Stimulated activated CD4-positive, alpha-beta T cell treated with anti-CD3 and anti-CD28 coated beads, Interleukin-4, amount 100 ng/mL, for 24 hours (primary cell): ENCODE measurements at places on chromosomes 7 and 10.
A peak's percentile ranks its signal among the peaks of the same experiment; 100 is the strongest.

GRCh38 chr10:93440591-93441091 is 41.5 kb downstream of the MYOF start:
- no peak for DNase-seq

- DNase-seq, result peak; percentile 57
These were observed 85.4 kb upstream of the PDGFA start for GRCh38 chr7:604884-605531.

- DNase-seq, result no peak
These were observed 122.5 kb upstream of the EGR2 start for GRCh38 chr10:62938672-62939071.

DNA sequence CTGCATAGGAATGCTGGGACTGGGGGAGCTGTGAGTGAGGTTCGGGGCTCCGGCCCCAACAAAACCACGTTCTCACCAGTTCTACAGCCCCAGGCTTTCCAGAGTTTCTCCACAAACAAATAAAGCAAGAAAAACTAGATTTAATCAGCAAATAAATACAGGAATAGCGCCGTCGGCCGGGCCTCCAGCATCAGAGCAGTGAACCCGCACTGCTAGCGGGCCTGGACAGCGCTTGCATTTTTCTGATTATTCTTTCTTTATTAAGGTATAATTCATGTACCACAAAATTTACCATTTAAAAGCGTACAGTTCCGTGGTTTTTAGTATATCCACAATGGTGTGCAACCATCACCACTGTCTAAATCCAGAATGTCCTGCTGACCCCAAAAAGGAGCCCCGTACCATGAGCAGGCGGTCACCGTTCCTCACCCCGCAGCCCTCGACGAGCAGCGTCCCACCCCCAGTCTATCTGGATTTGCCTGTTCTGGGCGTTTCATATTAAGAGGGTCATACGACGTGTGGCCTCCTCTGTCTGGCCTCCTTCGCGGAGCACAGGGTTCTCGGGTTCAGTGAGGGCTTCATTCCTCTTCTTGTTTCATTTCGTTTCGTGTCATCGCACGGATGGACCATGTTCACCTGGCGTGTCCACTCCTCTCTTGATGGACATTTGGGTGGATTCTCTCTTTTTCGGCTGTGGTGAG is 35.5 kb upstream of the FOXL3 start:
- no peak for DNase-seq

- no peak for DNase-seq
These were observed 22.2 kb downstream of the ZDHHC16 start for GRCh38 chr10:97468162-97468561.

DNA sequence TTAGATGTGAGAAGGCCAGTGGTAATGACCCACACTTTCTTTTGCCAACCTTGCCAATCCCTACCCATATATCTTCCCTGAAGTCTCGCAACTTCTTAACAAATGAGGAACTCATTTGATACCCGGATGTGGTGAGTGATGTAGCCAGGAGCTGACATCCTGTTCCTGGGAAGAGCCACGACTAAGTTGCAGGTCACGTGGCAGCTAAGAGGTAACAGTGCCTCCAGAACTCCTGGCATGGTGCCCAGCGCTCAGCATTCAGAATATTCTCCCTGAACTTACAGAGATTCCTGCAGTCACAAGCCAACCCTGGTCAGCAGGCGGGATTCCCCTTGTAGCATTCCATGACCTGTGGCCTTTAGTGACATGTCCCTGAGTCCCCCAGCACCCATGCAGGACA is 282.5 kb downstream of the GALNT17 start:
- no peak for DNase-seq

GRCh38 chr10:12606461-12606860 is 257.1 kb downstream of the CAMK1D start:
- DNase-seq, result no peak

GRCh38 chr10:104957178-104957841 is 316.2 kb downstream of the SORCS3 start:
- no peak for DNase-seq

DNA sequence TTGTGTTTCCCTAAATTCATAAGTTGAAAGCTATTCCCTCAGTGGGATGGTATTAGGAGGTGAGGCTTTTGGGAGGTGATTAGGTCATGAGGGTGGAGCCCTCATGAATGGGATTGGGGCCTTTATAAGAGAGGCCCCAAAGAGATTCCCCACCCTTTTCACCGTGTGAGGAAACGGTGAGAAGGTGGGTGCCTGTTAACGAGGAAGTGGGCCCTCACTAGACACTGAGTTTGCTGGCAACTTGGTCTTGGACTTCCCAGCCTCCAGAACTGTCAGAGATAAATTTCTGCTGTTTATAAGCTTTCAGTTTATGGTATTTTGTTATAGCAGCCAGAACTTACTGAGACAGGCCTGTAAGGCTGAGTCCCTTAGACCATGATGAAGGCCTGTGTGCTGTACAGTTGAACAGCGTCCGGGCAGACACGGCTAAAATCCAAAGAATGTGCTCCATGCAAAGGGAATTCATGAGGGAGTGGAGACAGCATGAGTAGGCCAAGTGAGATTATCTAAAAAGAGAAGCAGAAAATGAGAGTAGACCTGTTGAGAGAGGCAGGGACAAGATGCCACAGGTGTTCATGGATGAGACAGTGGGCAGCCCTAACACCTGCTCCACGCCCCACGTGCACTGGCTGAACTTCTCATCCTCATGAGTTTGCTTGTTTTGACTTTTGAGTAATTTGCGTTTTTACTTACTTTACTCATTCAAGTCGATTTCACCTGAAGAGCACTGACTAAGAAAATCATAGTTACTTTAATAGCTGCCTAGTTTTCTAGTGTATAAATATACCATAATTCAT is 66.9 kb upstream of the SFMBT2 start:
- DNase-seq, result no peak

GRCh38 chr10:13712837-13713581 is 126.2 kb downstream of the PRPF18 start:
- DNase-seq, result peak; percentile 6

DNA sequence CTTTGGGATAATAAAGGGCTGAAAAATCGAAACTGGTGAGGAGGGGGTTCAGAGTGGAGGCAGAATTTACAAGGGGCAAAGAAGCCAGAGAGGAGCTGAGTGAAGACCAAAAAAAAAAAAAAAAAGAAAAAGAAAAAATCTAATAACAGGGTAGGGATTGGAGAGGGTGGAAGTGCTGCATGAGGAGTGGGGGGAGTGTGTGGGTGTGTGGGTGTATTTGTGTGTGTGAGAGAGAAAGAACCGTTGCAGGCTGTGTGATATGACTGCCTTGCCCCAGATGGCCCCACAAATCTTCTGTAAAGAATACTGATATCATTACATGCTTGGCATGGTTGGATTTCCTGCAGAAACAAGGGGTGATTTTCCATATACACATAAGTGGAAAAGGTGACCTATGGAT is 207.8 kb upstream of the IMMP2L start:
- no peak for DNase-seq

GRCh38 chr7:127578036-127578684 is 7.2 kb downstream of the GCC1 start:
- DNase-seq, result no peak

- DNase-seq, result no peak
These were observed 29.6 kb downstream of the COL13A1 start for GRCh38 chr10:69831231-69831855.

GRCh38 chr7:149882248-149883047 is 8.7 kb downstream of the ATP6V0E2 start:
- DNase-seq, result no peak

DNA sequence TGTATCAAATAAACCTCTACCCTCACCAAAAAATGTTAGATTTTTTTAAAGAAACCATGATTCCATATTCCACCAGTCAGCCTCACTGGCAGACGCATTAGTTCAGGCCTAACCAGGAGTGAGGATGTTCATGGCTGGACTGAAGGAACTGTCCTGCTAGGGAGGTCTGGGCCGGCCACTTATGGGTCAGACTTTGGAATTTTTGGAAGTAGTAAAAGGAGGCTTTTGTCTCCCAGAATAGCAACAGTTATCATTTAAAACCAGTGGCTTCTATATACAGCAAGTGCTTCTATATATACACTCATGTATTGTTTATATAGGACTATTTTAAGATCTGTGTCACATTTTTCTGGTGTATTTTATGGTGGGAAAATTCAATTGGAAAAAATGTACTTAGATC is 120.5 kb downstream of the CNNM2 start:
- DNase-seq, result no peak

DNA sequence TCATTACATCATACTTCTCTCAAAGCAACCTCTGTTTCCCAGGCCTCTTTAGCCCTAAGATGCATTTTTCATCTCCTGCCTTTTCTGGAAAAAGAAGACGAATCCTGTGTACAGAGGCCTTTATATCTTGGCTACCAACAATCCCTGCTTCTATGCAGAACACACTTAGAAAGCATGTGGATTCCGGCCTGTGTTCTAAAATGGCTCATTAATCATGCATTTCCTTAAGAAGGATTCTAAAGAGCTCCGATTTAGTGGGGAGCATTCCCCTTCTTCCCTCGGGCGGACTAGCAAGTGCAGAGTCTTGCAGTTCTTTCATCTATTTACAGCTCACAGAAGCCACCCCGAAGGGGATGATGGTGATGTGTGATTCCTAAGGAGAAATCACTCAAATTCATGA is 1212.9 kb downstream of the TYW1 start:
- no peak for DNase-seq

DNA sequence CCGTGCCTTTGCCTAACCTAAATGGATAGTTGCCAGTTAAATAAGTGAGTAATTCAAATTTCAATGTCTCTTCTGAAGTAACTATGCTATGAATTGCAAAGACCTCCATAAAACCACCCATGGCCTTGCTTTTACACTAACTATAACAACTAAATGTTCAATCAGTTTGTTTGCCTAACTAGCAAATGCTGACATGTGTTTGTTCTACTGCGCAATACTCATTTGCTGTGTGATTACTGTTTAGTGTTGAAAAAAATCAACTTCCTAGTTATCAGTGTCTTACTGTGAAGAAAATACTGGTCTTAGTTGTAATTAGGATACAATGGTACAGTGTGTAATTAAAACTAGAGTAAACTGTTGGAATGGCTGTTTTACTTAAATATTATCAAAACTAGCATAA is 47.3 kb upstream of the GATAD1 start:
- no peak for DNase-seq

DNA sequence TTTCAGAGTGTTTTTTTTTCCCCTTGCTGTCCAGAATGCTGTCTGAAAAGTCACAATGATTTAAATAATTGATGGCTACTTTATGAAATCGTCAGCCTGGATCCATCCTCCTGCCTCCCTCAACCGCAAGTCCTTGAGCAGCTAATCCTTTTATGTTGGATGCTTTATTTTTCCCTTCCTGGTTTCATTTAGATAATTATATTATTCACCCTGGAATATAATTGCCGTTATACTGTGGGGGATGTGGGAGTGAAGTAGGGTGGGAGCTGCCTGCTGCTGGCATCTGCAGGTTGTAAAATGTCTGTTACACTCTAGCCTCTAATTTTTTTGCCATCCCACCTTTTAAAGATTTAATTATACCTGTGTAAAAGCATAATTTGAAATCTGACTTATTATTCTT is 290.5 kb upstream of the LRGUK start:
- no peak for DNase-seq

DNA sequence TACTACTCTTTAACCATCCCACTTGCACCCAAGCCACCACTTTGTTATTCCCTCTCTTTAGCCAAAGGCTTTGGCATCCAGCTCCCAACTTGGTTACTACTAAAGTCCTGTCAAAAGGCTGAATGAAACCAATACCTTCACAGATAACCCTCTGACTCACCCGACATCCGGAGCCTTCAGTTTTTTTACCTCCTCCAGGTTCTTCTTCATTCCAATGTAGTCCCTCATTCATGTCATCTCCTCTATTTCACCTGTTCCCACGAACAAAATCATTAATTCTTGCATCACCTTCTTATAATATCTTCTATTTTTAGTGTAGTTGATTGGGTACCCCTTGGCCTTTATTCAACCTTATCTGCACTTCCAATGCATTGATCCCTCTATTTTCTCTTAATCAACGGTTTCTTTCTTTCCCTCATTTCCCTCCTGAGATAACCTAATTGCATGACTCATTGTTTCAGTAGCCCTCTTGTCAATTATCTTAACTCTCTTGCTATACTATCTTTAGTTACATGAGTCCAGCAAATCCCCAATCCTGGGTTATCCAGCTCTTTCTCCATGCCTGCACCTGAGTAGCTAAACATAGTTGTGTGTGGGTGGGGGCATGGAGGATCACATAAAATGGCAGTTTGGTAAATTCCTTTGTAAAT is 87.2 kb upstream of the COL1A2 start:
- DNase-seq, result no peak

DNA sequence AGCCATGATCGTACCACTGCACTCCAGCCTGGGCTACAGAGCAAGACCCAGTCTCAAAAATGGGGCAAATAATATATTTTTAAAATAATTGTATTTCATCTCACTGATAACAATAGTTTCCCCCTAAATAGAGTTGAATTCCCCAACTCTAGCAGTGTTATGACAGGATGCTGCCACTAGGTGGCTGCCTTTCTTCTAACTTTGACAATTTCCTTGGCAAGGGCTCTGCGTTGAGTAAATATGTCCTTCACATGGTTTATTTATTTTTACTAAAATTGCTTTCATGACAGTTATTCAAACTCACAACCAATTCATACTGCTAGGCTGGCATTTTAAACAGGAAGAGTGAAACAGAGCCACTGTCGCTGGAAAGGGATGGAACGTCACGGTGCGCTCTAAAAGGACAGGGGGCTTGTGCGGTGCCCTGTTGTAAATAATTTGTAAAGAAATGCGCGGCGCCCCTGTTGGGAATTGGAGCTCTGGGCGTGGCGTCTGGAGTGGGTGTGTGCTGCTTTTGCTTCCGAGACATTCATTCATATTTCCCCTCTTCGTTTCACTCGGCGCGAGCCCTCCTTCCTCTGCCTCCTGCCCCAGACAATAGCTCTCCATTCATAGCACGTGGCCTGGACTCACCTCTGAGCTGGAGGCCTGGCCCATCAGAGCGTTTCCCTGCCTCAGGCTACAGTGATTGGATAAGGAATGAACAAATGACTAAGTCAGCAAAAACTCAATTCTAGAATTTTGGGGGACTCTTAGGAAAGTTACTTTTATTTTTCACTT is 20.5 kb upstream of the PITRM1 start:
- peak; percentile 64 for DNase-seq

DNA sequence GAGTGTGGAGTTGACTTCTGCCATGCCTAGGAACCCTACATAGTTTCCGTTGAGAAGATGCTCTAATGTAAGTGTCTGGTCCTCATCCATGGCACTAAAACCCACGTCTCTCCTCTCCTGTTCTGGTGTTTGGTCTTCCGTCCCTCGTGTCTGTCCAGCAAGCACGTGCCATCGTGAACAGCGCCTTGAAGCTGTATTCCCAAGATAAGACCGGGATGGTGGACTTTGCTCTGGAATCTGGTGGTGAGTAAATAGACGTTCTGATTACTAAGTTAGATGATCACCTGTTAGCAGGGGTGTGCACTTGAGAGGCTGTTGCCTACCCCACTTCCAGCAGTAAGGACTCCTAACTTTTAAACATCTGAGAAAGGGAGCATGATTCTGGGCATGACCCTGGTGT is 15.1 kb upstream of the GET4 start:
- DNase-seq, result no peak

DNA sequence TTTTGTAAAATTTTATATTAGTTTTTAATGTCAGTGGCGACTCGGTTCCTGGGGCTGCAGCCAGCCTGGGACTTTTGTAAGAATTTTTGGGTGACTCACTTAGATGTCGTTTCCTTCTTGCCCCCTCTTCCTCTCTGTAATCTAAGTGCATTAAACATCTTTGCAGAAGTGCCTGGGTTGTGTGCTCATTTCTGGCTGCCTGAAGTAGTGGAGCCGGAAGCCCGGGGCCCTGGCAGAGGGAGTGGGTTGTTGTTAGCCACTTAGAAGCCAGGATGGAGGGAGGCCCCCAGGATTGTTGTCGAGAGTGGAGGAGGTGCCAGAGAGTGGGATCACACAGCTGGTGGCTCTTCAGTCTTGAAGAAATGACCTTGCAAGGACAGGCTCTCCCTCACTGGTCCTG is 11.0 kb upstream of the TRIM8 start:
- peak; percentile 38 for DNase-seq
